Fibroblast of lung (primary cell): ENCODE measurements at places on chromosomes 13 and 19. TPM values are rescaled to one million over a fixed set of nuclear protein-coding genes. Genes with fewer than 3 reads are reported as not detected.

MAST1 gene
- total RNA-seq = 0.26 and 1.3 TPM in 2 replicates

GPR12 gene
- total RNA-seq = not detected in 2 replicates

ZSCAN22 gene
- total RNA-seq = 2.3 and 3.0 TPM in 2 replicates

KMT2B gene
- total RNA-seq = 3.9 and 5.4 TPM in 2 replicates

LGALS4 gene
- total RNA-seq = not detected in 2 replicates

- no peak for DNase-seq
Measured at GRCh38 chr13:50077431-50077830, 62.2 kb downstream of the KCNRG start.

DNA sequence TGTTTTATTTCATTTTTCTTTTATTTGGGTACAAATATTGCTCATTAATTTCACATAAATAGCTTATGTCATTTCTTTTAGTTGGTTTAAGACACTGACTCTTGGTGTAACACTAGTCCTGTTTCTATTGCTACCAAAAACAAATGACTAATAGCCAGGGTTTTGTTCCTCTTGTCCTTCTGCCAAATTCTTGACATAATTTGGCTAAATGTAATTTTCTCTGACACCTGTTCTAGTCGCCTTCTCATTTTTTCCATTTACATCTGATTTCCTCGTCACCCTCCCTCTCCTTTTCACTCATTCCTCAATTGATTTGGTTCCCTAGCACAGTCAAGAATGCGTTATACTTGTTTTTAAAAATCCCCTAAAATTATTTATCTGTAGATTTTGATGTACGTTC, 1718.7 kb downstream of the EFNB2 start:
- DNase-seq = no peak

GRCh38 chr19:12983542-12984142, 11.6 kb upstream of the NFIX start:
- peak; percentile 73 for DNase-seq

DNA sequence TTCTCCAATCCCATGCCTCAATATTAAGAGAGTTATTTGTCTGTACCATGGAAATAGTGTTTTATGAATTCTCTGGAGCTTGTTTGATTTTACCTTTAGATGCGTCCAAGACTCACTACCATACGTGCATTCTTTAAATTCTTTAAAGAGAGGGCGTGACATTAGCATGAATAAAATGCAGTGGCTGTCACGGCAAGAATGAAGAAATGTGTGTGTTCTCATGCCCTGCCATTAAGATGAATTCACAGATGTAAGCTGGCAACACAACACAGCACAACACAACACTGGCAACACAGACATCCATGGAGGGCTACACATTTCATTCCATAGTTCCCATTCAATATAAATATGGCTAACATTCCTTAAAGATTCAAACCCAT, 213.4 kb downstream of the ENOX1 start:
- DNase-seq = no peak

DNA sequence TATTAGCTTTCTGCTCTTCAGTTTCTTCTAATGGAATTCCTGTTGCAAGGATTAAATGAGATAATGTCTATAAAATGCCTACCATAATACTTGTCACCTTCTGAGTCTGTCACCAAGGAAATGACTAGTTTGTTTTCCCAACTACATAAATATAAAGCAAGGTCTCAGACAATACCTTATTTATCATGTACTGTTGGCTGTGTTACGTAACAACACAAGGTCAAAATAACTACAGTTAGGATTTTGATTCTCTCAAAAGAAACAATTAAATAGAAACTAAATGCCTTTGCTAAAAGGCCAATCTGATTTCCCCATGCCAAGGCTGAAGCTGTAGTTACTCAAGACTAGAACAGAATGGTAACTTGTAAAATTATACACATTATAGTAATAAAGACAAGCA, 134.5 kb downstream of the PCDH9 start:
- no peak for DNase-seq

DNA sequence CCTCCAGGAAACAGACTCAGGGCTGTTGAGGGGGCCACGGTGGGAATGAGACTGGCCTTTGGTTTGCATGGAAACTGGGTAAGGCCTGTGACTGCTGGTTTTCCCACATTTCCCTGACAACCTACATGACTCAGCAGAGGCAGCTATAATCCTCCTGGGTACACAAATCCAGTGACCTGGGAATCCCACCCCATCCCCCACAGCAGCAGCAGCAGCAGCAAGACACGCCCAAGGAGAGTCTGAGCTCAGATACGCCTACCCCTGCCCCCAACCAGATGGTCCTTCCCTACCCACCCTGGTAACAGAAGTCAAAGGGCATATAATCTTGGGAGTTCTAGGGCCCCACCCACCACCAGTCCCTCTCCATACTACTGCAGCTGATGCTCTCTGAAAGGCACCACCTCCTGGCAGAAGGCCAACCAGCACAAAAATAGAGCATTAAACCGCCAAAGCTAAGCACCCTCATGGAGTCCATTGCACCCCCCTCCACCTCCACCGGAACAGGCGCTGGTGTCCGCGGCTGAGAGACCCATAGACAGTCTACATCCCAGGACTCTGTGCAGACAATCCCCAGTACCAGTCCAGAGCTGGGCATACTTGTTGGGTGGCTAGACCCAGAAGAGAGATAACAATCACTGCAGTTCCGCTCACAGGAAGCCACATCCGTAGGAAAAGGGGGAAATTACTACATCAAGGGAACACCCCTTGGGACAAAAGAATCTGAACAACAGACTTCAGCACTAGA, 237.2 kb upstream of the SPRY2 start:
- no peak for DNase-seq

GRCh38 chr13:102293723-102294122, 108.1 kb downstream of the FGF14 start:
- no peak for DNase-seq

DNA sequence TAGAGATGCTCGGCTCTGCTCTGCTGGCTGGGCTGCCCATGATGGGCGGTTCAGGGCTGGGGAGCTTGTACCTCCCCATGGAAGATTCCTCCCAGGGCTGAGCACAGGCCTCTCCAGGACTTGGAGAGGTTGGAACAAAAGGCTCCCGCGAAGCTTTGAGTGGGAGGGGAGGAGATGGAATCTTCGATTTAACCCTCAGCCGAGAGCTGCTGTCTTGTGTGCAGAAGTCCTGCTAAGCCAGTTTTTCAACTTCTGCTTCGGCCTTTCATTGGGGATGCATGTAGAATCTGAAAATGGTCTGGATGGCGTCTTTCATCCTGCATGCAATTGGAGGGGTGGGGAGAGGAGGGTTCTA, 163.3 kb downstream of the KDM4B start:
- no peak for DNase-seq

- DNase-seq = no peak
Measured at GRCh38 chr13:98595134-98595533, 18.2 kb upstream of the STK24 start.

DNA sequence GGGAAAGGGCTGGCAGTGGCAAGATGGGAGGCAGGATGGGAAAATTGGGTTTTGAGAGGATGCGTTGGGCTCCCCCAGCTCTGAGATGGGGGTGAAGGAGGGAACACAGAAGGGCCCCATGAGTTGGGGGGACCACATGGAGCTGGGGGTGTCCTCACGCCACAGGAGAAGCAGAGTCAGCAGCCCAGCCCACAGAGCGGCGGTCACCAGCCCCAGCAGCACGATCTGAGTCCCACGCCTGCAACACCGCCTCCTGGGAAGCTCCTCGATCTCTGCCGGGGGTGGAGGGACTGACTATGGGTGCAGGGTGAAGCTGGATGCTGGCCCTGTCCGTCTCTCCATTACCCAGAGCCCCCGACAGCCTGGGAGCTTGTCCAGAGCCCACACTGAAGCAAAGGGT, 3.3 kb downstream of the FCER2 start:
- DNase-seq = no peak

DNA sequence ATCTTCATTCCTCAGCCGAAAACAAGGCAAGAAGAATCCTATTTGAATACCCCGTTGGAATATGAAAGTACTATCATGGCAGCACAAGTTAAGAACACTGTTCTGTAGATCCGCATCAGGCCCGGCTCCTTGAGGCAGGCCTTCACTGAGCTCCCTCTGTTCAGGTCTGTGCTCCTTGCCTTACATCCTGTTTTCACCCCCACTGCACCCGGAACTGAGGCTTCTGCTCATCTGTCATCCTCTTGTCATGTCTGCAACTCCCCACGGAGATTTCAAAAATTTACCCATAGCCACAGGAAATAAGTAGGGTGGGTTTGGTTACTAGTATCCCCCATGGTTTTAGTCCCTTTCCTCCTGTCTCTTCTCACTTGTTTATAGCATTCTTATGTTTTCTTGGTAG, 861.9 kb downstream of the GPC5 start:
- no peak for DNase-seq

- no peak for DNase-seq
Measured at GRCh38 chr13:57073983-57074382, 66.7 kb upstream of the PRR20A start.
